Eye (tissue), 1 donor: ENCODE measurements at places on chromosomes 7 and 10.

GRCh38 chr10:2754943-2755342 is 312.4 kb upstream of the PFKP start:
- DNase-seq = no peak

- no peak for DNase-seq
Observed at GRCh38 chr7:127946847-127947246, 84.4 kb downstream of the LRRC4 start.

DNA sequence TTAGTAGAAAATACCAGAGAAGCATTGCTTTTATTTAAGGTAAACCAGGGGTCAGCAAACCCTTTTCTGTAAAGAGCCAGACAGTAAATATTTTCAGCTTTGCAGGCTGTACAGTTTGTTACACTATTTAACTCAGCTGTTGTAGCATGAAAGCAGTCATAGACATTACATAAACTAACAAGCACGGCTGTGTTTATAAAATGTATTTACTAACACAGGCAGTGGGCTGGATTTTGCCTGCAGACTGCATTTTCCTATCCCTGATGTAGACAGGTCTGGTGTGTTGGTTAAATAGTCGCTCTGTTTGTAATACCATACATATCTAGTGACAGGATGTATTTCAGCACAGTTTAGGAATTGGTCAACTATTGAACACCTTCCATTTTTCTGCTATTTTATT is 129.3 kb downstream of the ST7 start:
- no peak for DNase-seq

DNA sequence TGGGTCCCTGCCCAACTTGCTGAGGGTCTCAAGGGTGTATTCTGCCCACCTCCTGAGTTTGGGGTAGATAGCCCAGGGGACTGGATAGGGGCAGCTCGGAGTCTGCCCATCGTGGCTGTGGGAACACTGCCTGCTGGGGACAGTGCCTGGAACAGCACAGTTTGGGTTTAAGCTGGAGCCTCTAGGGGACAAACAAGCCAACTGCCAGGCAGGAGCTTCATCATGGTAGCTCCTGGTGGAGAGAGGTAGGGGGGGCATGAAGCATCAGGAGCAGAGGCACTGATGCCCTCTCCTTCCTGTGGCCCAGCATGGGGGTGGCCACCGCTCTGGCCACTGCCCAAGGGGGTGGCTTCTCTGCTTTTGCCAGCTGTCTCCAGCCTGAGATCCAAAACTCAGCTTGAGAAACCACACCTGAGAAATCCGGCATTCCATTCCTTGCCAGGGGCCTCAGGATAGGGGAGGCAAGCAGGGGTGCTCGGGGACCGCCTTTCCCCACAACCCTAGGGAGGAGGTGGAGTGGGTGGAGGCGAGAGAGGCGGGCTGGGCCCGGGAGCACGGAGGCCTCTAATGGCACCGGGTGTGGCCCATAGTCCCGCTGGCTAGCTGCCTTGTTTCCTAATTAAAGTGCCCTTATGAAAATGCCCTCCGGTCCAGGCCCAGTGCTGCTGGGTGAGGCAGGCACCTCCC is 47.6 kb downstream of the UNC5B start:
- no peak for DNase-seq

DNA sequence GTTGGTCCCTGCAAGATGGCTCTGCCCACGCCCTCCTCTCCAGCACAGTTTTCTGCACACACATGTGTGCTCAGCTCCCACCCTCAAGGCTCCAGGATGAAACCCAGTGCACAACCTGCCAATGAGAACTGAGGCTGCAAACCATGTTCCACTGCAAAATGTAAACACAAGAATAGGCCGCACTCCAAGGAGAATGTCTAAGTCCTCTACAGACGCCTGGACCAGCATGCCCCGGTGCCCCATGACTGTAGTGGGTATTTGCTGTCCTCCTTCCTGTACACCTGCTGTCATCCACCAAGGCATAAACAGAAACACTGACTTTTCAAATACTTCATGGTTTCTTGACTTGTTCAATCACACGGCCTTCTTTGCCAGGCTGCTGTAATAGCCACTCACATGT is 72.6 kb downstream of the COBL start:
- DNase-seq = no peak

GRCh38 chr7:85090143-85090542 is 96.7 kb downstream of the SEMA3D start:
- peak; percentile 40 for DNase-seq

DNA sequence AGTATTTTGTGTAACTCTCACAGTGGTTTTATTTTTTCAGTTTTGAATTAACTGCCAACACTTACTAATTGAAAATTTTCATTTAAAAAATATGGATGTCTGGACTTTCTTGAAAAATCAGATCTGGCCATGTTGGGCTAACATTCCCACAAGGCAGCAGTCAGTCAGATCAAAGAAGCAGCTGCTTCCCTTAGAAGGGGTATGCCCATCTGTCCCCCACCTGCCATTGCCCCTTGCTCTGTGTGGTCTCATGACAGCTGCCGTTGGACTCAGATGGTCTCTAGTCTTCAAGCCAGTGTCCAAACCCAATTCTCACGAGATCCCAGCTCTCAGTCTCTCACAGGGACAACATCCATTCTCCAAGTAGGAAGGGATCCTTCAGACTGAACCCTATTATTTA is 212.1 kb upstream of the GHITM start:
- no peak for DNase-seq

DNA sequence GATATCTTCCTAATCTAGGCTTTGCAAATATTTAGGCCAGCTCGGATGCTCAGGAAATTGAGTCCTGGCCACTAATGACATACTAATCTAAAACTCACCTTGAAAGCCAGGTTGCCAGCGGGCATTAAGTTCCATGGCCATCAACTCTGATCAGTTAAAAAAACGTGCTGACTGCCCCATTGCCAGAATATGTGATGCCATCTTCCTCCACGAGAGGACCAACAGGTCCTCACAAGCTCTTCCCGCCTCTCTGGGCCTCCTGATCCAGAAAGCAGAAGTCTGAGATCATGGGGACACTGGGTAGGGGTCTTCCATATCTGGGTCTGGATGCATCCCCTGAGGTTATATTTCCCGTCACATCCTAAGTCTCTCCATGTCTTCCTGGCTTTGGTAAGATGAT is 311.3 kb downstream of the TCERG1L start:
- no peak for DNase-seq

GRCh38 chr7:30222515-30223215 is 61.7 kb upstream of the ZNRF2 start:
- no peak for DNase-seq

- DNase-seq = no peak
Observed at GRCh38 chr10:118792526-118792925, 37.8 kb upstream of the CACUL1 start.

DNA sequence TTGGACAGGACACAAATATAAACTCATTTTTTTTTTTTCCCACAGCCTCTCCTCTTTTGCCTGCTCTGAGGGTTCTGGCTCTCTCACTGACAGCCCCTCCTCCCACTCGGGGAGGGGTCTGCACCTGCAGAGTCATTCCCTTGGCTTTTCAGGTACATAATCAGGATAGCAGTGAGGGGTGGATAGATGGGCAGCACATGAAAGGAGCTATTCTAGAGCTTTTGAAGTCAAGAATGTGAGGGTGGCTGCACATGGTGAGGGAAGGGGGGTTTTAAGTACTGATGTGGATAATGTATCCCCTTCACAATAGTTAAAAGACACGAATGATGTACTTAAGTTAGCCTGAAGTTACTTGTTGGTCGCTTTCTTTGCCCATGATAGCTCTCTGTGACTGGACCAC is 76.2 kb downstream of the CFAP58 start:
- DNase-seq = no peak

- no peak for DNase-seq
Observed at GRCh38 chr10:70063418-70064098, 10.9 kb downstream of the MACROH2A2 start.

DNA sequence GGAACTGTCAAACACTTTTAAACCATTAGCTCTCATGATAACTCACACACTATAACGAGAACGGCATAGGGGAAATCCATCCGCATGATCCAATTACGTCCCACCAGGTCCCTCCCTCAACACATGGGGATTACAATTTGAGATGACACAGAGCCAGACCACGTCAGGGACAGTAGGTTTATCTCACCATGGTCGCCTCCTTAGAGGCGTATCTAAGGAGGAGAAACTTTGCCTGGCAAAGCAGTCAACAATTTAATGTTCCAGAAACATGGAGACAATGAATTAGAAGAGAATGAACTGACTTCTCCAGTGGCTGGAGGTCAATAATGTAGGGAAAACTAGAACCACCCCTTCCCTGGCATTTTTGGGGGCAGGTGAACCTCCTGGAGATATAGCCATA is 488.4 kb upstream of the AUTS2 start:
- no peak for DNase-seq

DNA sequence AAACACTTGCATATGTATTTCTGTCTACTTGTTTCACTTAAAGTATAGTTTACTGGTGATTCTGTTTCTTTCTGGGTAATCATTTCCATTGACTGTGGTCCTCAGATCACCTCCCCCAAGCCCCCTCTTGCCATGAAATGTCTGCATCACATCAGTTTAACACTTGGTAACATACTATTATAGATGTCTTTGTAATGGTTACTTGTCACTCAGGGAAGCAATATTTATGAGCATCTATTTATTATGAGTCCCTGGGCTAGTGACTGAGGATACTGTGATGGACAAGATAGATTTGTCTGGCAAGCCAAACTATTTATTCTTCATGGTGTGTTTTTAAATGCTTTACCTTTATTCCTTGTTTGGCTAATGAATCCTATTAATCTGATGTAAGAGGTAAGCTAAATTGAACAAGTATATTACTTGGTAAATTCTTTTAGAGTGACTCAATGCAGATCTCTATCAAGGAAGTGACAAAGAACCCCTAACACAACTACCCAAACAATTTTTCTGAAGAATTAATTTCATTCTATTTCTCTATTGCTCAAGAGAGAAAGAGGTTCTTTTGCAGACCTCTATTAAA is 270.9 kb downstream of the RELN start:
- DNase-seq = peak; percentile 39

GRCh38 chr10:67818323-67818722 is 19.7 kb downstream of the DNAJC12 start:
- no peak for DNase-seq

- DNase-seq = no peak
Observed at GRCh38 chr7:151373599-151373998, 32.0 kb downstream of the NUB1 start.

DNA sequence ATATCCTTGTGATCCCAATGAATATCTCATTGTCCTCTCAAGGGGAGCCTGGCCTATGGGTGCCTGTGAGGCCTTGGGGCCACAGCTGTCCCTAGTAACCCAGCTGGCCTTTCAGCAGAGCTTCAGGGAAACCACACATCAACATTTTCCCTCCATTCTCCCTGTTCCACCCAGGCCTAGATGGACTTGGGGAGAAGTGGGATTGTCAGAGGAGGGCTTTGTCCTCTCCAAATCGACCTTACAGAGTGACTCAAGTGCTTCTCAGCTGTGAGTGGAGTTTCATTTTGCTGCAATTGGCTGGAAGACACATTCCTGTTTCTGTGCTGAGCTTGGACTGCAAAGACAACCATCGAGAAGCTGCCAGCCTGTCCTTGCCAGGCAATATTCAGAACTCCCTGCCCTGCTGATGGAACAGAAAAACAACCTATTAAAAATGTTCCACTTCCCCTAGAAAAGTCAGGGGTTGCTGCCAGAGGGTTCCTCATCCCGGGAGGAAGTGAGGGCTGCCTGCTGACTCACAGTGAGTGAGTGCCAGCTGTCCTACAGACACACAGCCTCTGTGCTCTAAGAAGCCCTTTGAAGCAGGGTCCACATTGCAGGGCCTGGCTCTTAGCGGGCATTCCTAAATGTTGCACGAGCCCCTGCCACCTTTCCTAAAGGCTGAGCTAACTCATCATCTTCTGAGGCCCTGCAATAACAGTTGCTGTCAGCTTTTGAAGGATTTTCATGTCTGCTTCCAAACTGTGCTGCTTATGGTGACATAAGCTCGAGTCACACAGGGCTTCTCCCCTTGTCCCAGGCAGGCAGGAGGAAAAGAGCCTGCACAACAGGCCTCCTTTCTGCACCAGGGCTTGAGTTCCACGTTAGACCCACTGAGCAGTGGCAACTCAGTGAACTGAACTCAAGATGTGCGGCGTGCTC is 20.5 kb downstream of the STRA8 start:
- no peak for DNase-seq

- no peak for DNase-seq
Observed at GRCh38 chr7:112069879-112070321, 136.3 kb downstream of the DOCK4 start.

GRCh38 chr7:42617071-42617765 is 294.7 kb downstream of the C7orf25 start:
- no peak for DNase-seq

- DNase-seq = no peak
Observed at GRCh38 chr10:43734716-43735115, 86.0 kb upstream of the ZNF32 start.
